Naive thymus-derived CD8-positive, alpha-beta T cell (primary cell): ENCODE measurements at places on chromosomes 1 and 21.

DNA sequence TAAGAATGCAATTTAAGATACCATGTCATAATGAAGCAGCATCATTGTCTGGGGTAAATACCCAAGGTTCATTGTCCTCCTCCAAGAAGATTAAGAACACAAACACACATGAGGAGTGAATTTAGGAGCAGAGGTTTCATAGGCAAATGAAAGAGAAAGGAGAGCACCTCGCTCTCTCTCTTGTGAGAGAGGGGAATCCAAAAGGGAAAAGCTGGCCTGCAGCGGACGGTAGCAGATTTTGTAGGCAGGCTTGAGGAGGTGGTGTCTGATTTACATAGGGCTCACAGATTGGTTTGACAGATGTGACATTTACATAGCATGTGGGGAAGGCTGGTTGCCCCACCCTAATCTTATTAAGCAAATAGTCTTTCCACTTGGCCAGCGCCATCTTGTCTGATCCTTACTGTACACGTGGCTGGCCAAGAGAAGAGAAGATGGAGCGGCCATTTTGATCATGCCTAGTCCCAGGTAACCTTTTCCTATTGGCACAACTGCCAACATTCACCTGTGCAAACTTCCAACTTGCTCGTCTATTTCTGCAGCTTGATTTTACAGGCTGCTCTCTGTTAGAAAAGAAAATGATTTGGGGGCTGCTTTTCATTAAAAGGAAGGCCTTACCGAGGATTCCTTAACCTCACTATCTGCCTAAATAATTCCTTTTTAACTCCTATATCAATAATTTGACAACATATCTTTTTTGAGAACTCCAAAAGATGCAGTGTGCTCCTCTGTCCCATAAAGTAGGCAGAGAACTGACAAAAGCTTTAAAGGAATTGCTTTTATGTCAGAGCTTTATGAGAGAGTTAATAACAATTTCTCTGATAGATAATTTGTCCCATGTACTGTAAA lies 16.0 kb upstream of the LRRC7 start:
- H3K36me3 ChIP-seq, result no peaks in the 10 kb centered on the region
- DNase-seq, result no peak
- no peaks in the 10 kb centered on the region for H3K4me1 ChIP-seq
- H3K27ac ChIP-seq, result no peak overlapping the region

GRCh38 chr1:39890273-39890672 lies 7.0 kb upstream of the TRIT1 start:
- H3K4me1 ChIP-seq, result no peaks in the 10 kb centered on the region
- no peaks in the 10 kb centered on the region for H3K36me3 ChIP-seq
- H3K27ac ChIP-seq, result no peak overlapping the region
- DNase-seq, result no peak
- H3K27me3 ChIP-seq, result peaks cover 4% of the 10 kb centered on the region

DNA sequence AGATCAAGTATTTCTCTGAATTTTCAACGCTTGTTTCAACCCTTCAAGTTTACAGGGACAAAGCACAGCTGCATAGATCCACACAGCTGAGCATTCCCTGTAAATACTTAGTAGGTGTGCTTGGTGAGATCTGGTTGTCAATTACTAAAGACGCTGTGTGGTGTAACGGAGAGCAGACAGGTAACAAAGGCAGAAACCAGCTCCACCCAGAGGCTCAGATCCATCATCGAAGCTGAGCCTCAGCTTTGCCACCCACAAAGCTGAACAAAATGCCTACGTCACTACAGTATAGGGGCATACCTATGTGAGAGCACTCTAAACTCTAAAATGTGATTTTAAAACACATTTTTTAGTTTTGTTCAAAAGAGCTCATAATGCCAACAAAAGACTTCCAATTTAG lies 38.7 kb downstream of the PACC1 start:
- no peaks in the 10 kb centered on the region for H3K4me1 ChIP-seq
- H3K27me3 ChIP-seq, result no peaks in the 10 kb centered on the region
- H3K4me3 ChIP-seq, result no peak overlapping the region
- H3K27ac ChIP-seq, result no peak overlapping the region
- no peaks in the 10 kb centered on the region for H3K36me3 ChIP-seq
- no peak for DNase-seq

DNA sequence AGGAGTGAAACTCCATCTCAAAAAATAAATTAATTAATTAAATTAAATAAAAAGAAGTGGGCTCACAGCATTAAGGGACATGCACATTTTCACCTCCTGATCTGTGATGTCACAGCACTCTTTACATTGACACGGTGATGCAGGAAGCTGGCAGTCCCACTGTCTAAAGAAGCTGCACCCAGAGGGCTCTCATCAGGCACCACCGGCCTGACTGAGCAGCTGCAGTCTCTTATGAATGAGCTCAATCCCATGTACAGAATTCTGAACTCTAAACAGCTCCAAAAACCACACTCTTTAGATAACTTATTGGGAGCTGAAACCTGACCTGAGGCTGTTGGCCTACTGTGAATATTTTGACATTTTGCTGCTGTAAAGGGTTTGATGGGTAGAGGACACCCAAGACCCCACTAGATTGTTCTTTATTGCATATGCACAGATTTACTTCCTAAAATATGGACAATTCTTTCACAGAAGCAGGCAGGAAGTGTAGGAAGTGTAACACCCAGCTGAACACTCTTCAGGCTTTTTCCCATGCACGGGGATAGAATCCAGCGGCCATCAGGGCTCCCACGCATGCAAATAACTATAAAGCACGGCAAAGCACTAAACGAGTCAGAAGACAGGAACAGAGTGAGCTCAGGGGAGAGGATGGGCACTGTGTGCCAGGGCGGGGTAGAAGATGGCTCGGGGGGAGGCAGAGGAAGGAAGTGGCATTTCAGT lies 46.2 kb downstream of the L1TD1 start:
- peaks cover 7% of the 10 kb centered on the region for H3K27me3 ChIP-seq
- no peak overlapping the region for H3K4me3 ChIP-seq
- no peak for DNase-seq
- no peaks in the 10 kb centered on the region for H3K4me1 ChIP-seq
- H3K27ac ChIP-seq, result no peak overlapping the region

GRCh38 chr1:98325646-98326440 lies 335.7 kb upstream of the SNX7 start:
- no peaks in the 10 kb centered on the region for H3K36me3 ChIP-seq
- peaks cover 16% of the 10 kb centered on the region for H3K4me1 ChIP-seq
- H3K27ac ChIP-seq, result no peak overlapping the region
- no peak for DNase-seq
- no peak overlapping the region for H3K4me3 ChIP-seq

- no peak overlapping the region for H3K4me3 ChIP-seq
- H3K36me3 ChIP-seq, result peaks cover 25% of the 10 kb centered on the region
- no peak overlapping the region for H3K27ac ChIP-seq
- DNase-seq, result no peak
- H3K27me3 ChIP-seq, result peaks cover 30% of the 10 kb centered on the region
These were observed 2.6 kb upstream of the KCNQ4 start for GRCh38 chr1:40780678-40781607.

GRCh38 chr1:61953790-61954150 lies 211.5 kb downstream of the PATJ start:
- H3K4me3 ChIP-seq, result no peak overlapping the region
- H3K4me1 ChIP-seq, result no peaks in the 10 kb centered on the region
- peaks cover 14% of the 10 kb centered on the region for H3K36me3 ChIP-seq

GRCh38 chr21:17660862-17661261 lies 48.2 kb upstream of the BTG3 start:
- H3K27ac ChIP-seq, result no peak overlapping the region
- no peak overlapping the region for H3K4me3 ChIP-seq
